T-helper 2 cell (primary cell): ENCODE measurements at places on chromosomes 5 and 9.

DNA sequence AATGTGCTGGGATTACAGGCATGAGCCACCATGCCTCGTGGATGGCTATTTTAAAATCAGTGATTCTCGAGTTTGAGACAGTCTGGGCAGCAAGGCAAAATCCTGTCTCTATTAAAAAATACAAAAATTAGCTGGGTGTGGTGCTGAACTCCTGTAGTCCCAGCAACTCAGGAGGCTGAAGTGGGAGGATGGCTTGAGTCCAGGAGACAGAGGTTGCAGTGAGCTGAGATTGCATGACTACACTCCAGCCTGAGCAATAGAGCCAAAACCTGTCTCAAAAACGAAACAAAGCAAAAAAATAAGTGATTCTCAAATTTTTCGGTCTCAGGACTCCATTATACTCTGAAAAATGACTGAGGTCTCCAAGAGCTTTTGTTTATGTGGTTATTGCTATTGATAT lies 47.9 kb upstream of the HSPA9 start:
- DNase-seq = no peak

DNA sequence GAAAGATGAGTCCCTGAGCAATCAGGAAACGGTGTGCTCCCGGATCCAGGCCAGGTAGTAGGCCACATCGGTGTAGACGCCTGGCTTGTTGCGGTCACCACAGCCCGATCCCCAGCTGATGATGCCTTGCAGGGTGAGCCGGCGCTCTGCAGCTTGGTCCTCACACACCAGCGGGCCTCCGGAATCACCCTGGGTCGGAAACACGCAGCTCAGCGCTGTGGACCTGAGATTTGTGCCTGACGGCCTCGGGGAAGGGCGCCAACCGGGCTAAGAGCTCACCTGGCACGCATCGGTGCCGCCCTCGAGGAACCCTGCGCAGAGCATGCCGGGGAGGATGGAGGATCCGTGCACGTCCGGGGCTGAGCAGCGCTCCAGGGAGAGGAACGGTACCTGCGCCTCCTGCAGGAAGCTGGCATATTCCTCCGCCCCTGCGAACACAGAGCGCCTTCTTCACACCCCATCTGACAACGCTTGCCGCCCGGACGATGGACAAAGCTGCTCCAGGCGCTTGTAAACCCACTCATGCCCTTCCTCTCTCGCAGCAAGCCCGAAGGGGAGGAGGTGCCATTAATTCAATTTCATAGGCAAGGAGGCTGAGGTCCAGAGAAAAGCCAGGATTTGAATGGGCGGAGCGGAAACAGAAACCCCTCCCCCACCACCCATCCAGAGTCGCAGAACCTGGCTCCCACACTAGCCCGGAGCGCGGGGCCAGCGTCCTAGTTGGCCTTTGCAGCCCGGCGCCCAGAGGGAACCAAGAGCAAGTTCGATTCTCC lies 2.0 kb upstream of the PFN3 start:
- DNase-seq = peak; percentile 39

DNA sequence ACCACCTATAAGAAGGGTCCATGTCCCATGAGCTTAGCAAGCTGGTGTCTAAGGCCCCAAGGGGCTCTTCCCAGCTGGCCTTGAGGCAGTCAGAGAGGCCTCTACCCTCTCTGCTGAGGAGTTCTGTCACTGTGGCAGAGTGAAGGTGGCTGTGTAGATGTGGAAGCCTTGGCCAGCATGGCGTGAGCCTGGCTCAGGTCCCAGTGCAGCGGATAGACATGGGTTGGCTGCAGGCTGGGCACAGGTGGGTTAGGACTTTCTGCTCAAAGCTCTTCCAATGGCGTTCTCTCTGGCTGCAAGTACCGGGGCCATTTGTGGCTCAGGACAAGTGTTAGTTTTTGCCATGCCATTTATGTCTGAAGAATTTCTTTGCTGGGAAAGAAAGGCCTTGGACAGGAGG lies 47.3 kb downstream of the JADE2 start:
- DNase-seq = no peak

DNA sequence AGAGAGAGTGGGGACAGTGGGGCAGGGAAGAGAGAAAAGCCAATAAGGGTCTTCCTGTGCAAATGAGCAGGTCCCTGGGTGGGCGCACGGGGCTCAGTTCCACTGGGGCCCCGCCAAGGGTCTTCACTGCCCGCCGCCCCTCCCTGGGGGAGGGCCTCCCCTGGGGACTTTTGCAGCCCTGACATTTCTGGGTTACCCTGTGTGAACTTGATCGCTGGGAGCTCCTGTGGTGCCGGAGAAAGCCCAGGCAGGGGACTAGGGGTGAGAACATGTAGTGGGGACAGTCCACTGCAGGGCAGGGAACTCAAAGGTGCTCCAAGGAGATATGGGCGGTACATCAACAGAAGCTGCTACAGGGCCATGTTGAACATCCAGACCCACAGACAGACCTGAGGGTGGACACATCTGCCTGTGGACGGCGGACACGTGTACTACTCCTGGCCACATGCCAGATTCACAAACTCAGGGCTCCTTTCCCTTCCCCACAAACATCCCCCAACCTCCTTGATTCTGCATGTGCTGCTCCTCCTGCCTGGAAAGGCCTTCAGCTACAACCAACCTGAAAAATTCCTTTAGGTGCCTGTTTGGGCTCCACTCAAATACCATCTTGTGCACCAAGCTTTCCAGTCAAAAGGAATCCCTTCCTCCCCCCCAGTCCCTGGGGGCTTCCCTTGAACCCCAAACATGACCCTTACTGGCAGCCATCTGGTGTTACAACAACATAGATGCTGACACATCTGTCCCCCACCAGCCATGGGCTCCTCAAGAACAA lies 43.0 kb upstream of the NEK6 start:
- DNase-seq = no peak

- DNase-seq = no peak
Observed at GRCh38 chr5:63726496-63726895, 235.7 kb downstream of the HTR1A start.

DNA sequence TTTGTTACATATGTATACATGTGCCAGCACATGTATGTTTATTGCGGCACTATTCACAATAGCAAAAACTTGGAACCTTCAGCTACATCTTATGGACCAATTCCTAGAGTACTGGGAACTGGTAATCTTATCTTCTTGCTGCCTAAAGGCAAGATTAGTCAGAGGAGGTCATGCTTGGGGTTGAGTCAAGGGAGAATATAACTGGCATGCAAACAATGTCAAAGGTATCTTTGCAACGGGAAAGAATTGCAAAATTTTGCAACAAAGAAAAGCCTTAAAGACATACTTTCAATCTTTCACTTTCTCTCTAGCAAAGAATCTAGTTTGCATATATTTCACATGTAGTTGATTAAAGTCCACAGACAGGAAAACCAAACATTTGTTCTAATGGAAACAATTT lies 145.2 kb downstream of the EDIL3 start:
- DNase-seq = no peak

DNA sequence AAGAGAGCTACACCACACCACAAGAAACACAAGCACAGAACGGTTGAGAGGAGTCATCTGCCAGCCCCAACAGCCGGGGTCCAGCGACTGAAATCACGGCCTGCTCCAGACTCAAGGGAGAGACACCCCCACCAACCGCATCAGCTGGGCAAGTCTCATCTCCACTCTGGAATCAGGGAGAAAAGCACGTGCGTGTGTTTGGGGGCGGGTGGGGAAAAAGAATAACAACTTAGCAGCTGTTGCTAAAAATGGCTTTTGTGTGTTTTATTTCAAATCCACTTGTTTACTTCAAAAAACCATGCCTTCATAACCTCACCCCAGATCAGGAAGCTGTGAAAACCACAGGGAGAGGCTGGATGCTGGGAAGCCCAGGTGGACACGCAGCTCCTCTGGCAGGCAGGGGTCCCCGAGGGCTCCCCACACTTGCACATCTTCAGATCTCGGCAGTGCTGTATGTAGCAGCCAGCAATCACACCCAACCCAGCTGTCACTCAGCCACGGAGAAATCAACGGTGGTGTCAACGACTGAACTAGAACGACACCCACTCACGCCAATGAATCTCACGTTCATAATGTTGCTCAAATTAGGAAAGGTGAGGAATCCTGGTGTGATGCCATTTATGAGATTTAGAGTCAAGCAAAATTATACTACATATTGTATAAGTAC lies 19.0 kb downstream of the PNPLA7 start:
- DNase-seq = no peak

DNA sequence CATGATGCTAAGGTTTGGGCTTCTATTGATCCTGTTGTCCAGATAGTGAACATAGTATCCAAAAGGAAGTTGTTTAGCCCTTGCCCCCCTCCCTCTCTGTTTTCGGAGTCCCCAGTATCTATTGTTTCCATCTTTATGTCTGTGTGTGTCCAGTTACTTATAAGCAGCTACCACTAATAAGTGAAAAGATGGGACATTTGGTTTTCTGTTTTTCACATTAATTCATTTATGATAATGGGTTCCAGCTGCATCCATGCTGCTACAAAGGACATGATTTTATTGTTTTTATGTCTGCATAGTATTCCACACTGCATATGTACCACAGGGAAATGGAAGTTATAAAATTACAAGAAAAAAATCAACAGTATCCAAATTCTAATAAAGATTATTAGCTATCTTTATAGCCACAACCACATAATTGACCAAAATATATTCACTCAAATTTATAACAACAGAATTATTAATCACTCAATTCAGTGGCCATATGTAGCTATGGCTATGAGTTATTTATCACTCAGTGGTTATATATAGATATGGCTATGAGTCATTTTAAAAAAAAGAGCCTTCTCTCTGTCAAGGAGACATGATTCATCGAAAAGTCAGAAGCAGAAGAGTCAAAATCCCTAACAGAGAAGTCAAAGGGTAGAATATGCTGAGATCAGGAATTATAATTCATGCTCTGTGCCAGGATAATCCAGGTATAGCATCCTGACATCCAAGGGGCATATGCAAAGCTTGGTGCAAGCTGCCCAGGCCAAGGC lies 367.5 kb downstream of the DEPDC1B start:
- DNase-seq = no peak

GRCh38 chr5:151697452-151697851 lies 10.7 kb upstream of the SPARC start:
- no peak for DNase-seq

DNA sequence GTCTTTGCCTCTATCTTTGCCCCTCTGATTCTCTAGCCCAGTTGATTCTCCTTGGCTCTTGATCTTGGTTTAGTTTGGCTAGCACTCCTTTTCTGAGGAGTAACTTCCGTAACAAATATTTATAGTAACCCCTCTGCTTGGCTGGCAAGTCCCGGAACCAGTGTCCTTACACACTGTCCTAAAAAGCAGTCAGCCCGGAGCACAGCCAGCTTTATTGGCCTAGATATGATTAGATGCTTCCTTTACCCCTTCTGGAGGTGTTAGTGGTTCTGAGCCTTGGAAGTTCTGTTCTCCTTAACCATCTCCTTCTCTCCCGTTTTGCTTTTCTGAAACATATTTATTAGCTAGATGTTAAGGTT lies 17.0 kb upstream of the MSMP start:
- no peak for DNase-seq

- peak; percentile 18 for DNase-seq
Observed at GRCh38 chr5:74977471-74977870, 74.9 kb downstream of the GCNT4 start.

DNA sequence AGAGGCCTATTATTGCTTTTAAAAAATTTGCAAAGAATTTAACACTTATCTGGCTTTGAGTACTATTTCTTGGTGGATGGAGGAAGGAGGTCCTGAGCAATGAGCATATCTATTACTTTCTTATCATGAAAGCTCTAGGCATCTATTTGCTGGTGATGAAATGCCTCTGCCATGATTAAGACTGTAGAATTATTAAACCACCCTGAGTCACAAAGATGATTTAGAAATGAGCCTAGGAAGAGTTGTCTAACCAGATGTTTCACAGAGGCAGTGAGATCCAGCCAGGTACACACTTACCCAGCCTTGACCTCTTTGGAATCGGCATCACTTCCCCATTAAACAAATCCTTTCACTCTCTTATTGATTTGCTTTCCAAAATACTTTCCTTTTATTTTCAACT lies 304.4 kb upstream of the KIF2A start:
- no peak for DNase-seq

DNA sequence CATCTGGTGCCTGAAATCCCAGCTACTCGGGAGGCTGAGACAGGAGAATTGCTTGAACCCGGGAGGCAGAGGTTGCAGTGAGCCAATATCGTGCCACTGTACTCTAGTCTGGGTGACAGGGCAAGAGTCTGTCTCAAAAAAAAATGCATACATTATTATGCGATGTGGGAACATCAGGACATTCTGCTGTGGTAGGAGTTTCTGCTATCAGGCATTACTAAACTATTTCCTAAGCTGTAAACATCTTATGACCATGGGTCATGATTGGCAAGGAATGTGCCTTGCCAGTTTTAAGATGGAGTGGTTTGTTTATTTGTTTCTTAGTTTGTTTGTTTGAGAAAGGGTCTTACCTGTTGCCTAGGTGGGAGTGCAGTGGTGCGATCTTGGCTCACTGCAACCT lies 45.1 kb upstream of the FAM120A start:
- DNase-seq = no peak

DNA sequence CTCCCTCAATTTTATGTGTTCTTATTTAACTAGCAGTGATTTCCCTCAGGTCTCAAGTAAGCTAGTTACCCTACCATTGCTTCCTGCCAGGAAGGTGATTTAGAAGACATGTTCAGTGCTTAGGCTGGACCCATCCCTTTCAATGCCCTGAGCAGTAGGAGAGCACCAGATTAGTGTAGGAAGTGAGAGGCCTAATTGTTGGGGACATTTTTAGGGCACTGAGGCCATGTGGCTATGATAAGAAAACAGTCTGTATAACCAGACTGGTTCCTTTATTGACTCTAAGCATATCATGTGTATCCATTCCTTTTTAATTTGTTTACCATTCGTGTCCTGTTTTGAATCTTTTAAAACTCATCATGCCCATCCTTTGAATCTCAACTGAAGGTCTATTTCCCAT lies 312.3 kb upstream of the PRR16 start:
- no peak for DNase-seq

DNA sequence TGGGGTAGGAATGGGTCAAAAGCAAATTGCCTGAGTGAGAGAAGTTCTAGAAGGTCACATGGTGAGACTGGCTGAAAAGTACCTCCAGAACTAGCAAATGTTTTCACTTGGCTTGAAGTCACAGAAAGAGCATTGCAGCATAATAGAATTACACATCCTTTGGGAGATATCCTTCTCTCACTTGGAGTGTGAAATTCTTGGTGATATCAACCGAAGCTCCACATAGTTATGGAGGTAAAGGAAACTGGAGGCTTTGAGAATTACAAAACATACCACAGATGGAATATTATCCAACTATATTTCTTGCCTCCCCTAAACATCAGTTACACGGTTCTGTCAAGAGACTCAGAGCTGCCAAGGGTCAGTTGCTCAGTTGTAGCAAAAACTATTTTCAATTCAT lies 182.4 kb downstream of the SEMA5A start:
- DNase-seq = no peak

GRCh38 chr9:93246526-93246925 lies 62.6 kb downstream of the WNK2 start:
- no peak for DNase-seq

- DNase-seq = no peak
Observed at GRCh38 chr9:106312906-106313305, 550.1 kb upstream of the ZNF462 start.

DNA sequence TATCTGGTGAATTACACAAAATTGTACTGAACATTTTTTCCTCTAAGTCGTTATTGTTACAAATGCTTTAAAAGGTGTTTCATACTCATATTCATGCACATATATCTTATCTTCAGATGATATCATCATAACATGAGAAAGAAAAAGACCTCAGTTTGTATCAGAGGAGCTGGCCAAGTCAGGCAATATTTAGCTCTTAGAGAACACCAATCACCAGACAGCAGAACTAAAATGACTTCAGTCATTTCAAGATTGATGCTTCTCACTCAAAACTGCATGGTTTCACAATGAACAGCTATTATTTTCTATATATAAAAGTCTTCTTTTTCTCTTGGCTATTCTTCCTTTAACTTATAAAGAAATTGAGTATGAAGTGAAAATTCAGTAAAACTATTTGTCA lies 44.6 kb downstream of the TSSK1B start:
- no peak for DNase-seq
